ENCODE measurements at places on chromosomes 7 and 10. TPM values are rescaled to one million over a fixed set of nuclear protein-coding genes. Genes with fewer than 3 reads are reported as not detected.

DNA sequence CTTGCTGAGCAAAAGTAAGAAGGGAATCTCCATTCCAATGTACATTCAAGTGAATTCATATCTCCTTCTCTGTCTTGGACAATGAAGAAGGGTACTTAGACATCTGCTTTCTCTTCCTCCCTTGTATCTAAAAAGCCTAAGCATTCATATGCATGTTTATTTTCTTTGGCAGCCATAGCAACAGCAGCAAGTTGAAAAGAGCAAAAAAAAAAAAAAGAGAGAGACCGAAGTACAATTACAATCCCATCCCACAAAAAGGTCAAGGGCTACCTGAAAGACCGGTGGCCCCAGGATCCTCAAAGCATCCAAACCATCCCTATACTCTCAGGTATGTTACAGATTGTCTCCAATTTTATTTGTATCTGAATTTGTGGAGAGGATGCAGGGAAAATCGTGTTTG is 4.1 kb downstream of the OR2F1 start:
- no peaks in the 10 kb centered on the region for H3K4me1 ChIP-seq
- H3K27me3 ChIP-seq: no peaks in the 10 kb centered on the region
- no peaks in the 10 kb centered on the region for H3K36me3 ChIP-seq
- no peak overlapping the region for H3K27ac ChIP-seq
- H3K4me3 ChIP-seq: no peak overlapping the region

DNA sequence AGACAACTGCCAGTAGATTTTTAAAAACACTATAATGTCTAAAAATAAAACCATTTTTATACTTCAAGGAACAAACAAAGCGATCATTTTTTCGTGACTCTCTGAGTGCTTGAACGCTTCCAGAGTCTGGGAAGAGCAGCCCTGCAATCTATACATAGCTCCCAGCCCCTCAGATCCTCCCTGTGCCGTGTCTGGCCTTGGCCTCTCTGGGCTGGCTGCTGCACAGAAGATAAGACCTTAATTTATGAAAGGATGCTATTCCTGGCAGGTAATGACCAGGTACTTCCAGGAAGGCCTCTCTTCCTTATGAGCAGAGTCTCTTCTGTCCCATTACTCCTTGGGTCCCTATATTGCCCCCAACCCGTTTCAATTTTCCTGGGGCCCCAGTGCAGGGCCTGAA is 200.9 kb upstream of the AOAH start:
- H3K36me3 ChIP-seq: no peaks in the 10 kb centered on the region
- no peak overlapping the region for H3K27ac ChIP-seq
- H3K4me3 ChIP-seq: no peak overlapping the region
- DNase-seq: no peak
- no peaks in the 10 kb centered on the region for H3K27me3 ChIP-seq

The C7orf25 gene
- 10.2 TPM for total RNA-seq

The WEE2 gene
- total RNA-seq: not detected

The ANKMY2 gene
- total RNA-seq: 13.5 TPM

The CAMK2B gene
- 0.80 TPM for total RNA-seq

DNA sequence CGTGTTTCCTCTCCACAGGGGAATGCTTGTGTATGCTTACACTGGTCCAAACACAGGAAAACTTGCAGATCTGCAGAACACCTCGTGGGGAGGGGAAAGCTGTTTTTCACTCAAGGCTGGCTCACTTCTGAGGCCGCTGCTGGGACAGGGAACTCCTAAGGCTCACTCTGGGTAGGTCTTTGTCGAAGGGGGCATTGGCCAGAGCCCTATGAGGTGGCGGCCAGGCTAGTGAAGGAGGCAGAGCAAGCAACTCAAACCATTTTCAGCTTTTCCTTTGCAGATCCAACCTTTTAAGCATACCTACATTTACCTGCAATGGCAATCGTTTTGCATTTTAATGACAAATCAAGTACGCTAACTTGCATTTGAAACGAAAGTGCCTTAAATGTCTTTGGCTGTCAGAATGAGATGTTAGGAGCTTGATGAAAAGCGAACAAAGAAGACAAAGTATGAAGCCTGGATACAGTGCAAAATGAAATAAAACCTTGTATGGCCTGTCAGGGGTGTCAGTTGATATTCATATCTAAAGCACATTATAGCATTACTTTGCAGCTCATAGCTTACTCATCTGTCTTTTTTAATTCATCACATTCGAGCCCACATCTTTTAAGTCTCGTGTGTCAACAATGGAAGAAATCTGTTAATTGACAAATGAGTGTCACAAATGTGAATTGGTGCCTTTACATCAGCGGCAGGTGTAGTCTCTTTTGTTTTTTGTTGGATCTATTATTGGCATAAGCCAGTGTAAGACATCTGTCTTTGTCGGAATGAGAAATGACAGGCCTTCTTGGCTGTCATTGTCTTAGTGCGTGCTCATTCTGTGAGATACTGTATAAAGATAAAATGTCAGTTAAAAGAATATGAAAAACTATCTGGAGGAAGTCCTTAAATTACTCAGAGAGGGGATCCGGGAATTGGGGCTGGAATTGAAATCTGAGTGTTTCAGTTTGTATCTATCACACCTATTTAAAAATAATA is 30.5 kb downstream of the LRMDA start:
- H3K27ac ChIP-seq: no peak overlapping the region
- H3K4me3 ChIP-seq: no peak overlapping the region
- no peaks in the 10 kb centered on the region for H3K36me3 ChIP-seq
- peaks cover 20% of the 10 kb centered on the region for H3K4me1 ChIP-seq
- no peak for DNase-seq

DNA sequence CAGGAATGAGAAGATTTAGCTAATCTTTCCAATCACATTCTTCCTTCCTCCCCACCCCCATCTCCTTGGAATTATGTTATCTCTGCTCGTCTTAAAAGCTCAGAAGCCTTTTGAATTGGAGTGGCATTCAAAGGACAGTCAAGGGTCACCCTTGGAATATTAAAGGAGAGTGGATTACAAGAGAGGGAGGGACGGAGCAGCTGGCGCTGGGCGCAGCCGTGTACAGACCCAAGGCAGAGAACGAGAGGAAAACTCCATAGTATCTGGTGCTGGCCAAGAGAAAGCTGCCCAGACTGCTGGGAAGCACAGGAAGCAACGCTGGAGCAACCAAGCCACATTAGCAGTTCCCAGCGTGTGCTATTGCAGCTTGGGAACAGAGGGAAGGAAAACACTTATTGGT is 95.7 kb downstream of the POU6F2 start:
- H3K4me1 ChIP-seq: peaks cover 14% of the 10 kb centered on the region
- no peak overlapping the region for H3K4me3 ChIP-seq
- H3K27ac ChIP-seq: no peak overlapping the region
- DNase-seq: peak; percentile 58
- H3K27me3 ChIP-seq: no peaks in the 10 kb centered on the region

- no peak overlapping the region for H3K27ac ChIP-seq
- H3K4me1 ChIP-seq: no peaks in the 10 kb centered on the region
- H3K36me3 ChIP-seq: no peaks in the 10 kb centered on the region
- no peak for DNase-seq
- H3K27me3 ChIP-seq: peaks cover 29% of the 10 kb centered on the region
These were observed 74.6 kb upstream of the CPXM2 start for GRCh38 chr10:123965973-123966895.
